Left ventricle myocardium superior (tissue), 1 donor: ENCODE measurements at places on chromosomes 5 and 9. TPM values are rescaled to one million over a fixed set of nuclear protein-coding genes. Genes with fewer than 3 reads are reported as not detected.

- DNase-seq = no peak
Observed at GRCh38 chr5:39254671-39255070, 35.3 kb upstream of the FYB1 start.

DNA sequence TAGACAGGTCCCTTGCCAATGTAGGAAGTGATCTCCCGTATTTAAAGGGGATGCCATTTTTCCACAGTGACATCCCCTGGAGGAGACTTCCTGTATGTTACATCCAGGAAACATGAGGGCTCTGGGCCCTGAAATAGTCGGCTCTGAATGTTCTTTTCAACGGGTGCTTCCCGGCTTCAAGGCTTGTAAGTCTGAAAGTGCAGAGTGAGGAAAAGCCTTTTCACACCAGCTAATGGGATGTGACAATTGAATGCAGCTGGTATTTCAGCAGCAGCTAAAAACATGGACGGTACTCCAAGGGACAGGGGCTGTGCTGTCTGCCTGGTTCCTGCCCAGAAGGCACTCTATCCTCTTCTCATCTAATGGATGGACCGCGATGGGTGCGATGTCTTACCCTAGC is 1.4 kb downstream of the IL9 start:
- no peak for DNase-seq

DNA sequence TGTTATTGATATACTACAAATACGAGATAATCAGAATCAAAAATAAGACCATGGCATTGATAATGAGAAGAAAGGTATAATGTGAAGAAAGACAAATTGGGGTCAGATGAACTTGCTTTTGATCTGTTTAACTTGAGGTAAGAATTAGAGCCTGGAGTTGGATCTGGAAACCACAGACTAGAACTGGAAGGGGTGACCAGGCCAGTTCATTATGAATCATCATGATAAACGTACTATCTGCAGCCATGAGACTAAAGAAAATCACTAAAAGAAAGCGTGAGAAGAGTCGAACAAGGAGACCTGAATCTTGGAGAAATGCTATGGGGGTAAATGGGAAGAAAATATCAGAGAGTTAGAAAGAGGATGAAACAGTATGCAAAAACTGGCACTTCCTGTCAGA is 967.5 kb downstream of the NR2F1-AS1 start:
- DNase-seq = no peak

DNA sequence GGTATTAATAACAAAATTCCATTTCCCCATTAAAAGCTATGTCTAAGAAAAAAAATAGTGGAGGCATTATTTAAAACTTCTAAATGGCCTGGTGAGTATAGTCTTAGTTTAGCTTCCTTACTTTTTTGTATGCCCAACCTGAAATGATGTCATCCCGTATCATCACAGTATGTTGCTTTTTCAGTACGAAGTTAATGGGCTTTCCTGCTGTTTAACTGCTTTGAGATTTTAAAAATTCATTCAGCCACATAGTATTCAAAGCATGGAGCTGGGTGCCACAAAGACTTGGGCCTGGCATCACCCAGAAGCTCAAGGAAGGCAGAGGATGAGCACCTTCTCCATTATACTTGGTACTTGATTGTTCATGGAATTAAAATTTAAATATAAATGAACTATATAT is 7.4 kb downstream of the F2RL2 start:
- DNase-seq = no peak

Gene CDK5RAP2
- total RNA-seq = 83.6 TPM

Gene CENPK
- 0.99 TPM for total RNA-seq
